ENCODE measurements at places on chromosomes 2 and 18.

DNA sequence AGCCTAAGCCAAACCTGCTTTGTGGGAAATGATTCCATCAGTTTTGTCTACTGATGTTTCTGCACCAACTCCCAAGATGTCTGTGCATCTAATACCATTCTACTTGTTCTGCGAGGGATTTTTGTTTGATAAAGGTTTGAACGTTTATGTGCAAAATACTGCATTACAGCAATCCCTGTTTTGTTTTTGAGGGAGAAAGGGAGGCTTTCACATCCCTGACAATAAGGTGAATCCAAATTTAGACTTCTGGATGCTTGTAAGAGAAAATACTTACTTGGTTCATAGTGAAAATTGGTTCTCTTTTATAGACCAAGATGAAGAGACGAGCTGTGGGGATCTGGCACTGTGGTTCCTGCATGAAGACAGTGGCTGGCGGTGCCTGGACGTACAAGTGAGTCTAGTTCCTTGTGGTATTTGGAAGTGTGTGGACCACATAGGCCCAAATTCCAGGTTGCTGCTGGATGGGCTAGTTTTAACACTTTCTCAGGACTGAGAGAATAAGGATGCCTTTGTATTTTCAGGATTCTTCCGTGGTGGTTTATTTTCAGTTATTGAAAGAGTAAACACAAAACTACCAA, 1.1 kb downstream of the RPL37A start:
- no peak for DNase-seq

GRCh38 chr2:217886091-217886490, 116.7 kb downstream of the TNS1 start:
- no peak for DNase-seq

GRCh38 chr18:7322817-7323485, 92.1 kb downstream of the LRRC30 start:
- no peak for DNase-seq

DNA sequence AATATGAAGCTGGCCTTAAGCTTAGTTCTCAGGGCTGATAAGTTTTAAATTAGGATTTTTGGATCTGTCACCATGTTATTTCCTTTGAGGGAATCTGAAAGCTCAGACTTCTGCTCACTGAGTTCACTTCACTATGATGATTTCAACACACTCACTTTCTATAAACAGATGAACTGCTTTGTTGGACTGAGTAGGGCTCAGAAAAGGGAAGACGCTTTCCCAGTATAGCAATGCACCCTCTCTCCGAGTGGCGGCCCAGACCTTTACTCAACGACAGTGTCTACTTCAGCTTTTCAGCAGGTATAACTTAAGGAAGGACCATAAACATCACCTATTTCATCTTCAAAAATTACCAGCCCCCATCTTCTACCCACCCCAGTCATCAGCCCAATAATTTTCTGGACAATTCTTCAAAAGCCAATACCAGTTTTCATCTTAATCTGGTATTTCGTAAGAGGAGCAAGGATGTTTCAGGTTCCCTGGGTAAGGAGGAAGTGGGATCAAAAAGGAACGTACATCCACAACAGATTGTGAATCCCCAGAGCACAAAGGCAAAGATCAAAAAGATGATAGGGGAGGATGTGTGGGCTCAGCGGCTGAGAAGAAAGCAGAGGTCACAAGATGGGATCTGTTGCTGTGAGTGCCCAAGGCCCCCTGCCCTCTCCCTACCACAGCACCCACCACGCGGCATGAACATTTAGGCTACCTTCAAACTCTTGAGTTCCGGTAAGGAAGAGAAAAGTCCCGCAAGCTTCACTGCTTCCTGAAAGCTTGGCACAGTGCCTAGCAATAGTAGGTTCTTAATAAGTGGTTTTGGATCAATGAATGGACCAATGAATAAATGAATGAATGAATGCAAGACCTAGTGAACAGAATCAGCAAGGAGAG, 41.9 kb downstream of the LPIN2 start:
- no peak for DNase-seq

- no peak for DNase-seq
These were observed 23.0 kb upstream of the ADAM17 start for GRCh38 chr2:9578467-9579235.

DNA sequence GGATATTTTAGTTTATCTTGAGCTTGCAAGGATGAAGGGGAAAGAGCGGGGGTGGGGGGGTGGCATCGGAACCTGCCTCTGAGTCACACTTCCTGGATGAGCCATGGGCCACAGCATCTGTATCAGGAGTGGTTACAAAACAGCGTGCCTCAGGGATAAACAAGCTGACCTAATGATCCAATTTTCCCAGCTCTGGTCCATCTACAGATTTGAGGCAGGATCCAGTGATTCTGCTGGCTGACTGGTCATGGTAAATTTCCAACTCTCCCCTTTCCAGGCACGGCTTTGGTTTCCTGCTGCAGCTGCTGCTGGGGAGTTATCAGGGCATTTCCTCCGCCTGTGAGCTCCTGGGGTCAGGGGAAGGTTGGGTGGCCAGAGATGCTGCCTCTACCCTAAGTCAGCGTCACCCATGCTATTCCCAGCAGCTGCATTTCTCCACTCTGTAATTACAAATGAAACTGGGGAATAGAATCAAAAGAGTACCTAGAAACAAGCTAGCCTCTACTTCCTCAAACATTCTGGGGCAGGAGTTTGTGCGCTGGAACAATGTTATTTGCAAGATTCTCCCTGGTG, 4.7 kb upstream of the HPCAL1 start:
- DNase-seq: no peak

GRCh38 chr2:176160251-176160985, 3.3 kb downstream of the HOXD3 start:
- no peak for DNase-seq

- no peak for DNase-seq
These were observed 153.2 kb downstream of the RTP5 start for GRCh38 chr2:242022550-242023290.

DNA sequence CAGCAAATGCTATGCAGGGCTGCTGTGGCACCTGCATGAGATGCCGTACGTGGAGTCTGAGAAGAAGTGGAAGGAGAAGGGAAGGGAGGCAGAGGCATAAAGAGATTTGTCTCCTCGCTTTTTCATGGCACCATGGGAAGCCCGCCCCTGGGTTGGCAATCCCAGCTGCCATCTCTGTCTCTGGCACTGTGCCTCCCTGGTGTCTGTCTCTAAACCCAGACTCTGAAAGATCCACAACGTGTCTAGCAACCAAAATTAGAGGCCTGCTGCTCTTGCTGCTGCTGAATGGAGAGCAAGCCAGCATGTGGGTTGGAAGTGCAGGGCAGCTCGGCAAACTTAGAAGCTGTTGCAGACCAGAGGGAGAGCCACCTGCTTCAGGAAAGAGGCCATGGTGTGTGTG, 53.1 kb downstream of the INO80C start:
- DNase-seq: no peak

DNA sequence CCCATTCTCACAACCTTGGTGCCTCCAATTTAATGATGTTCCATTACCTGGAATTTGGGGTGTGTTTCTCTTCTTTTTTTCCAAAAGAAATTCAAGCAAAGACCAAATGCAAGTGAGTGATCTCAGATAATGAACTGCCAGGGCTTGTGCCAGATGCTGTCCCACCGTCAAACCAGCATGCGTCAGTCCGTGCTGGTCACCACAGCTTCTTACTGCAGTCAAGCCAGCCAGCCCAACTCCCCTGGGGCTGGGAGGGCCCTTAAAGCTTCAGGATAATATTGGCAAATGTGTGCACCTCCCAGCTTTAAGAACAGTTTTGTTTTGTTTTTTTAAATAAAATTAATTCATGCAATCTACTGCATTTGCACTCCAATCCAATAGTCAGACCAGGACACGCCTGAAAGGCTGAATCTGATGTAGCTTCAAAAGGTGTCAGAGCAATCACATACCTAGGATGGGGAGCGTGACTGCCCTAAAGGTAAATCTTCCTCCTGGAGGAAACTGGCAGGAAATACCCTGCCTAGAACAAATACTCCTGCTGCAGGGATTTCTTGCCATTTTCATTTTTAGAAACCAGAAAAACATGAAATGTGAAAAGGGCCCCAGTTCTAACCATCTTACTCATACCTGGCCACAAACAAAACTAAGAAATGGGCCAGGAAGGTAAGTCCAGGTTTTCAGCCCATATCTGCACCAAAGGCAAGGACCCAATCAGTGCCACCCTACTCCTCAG, 26.8 kb upstream of the SP3 start:
- DNase-seq: no peak

DNA sequence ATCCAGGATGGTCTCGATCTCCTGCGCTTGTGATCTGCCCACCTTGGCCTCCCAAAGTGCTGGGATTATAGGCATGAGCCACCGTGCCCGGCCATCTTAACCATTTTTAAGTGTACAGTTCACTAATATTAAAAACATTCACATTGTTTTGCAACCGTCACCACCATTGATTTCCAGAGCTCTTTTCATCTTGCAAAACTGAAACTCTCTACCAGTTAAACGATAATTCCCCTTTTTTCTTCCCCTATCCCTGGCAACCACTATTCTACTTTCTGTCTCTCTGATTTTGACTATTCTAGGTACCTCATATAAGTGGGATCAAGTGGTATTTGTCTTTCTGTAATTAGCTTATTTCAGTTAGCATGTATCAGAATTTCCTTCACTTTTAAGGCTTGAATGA, 16.8 kb upstream of the NEUROD1 start:
- no peak for DNase-seq

- no peak for DNase-seq
These were observed 16.1 kb downstream of the KCNS3 start for GRCh38 chr2:17894556-17894955.

- no peak for DNase-seq
These were observed 178.1 kb upstream of the PIEZO2 start for GRCh38 chr18:11327391-11328009.

DNA sequence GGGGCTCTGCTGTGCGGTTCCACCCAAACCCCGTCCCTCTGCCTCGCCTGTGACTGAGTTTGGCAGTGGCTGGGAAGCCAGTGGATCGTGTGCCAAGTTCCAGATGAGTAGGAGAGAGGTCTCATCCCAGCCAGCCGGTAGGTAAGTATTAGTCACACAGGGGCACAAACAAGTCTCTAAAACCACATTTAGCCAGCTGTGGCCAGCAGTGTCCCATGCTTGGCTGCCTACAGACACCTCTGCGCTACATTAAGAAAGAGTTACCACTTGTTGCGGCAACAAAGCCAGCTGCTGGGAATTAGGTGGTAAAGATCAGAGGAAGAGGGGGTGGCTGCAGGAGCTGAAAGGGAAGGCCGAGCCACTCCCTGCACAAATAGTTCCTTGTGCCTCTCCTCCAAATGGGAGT, 81.2 kb downstream of the GATA6 start:
- DNase-seq: no peak

GRCh38 chr2:120300385-120300784, 45.6 kb upstream of the INHBB start:
- no peak for DNase-seq

GRCh38 chr2:73821227-73821626, 7.5 kb upstream of the STAMBP start:
- peak; percentile 60 for DNase-seq

DNA sequence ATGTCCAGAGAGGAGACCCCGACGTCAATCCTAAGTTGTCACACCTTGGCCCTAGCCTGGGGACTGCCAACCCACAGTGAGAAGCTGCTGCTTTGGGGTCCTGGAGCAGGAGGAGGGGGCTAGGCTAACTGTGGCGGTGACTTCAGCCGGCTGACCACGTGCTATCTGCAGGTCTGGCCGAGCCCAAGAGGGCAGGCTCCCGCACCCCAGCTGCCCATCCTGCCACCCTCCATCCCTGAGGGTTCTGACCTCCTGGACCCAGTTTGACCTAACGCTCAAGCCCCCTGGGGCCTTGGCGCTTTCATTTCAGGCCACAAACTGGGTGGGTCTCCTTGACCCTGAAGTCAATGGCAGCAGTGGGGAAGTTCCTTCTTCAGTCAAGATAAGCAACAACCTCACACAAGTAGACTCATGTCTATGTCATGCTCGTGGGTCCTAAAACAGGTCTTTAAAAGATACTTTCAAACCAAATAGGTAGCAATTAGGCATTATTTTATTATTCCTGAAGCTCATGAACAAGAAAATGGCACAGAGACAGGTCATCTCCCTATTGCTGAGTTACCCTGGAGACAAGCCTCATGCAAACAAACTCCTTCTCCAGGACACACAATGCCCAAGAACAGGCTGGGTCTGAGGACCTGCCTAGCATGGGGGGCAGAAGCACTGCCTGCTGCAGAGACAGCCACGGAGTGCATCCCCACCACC, 2.3 kb downstream of the HES6 start:
- DNase-seq: no peak

GRCh38 chr2:104412384-104412783, 441.5 kb upstream of the POU3F3 start:
- DNase-seq: no peak

- DNase-seq: no peak
These were observed 291.6 kb upstream of the FAM98A start for GRCh38 chr2:33890686-33891085.

- no peak for DNase-seq
These were observed 24.3 kb downstream of the MRPS9 start for GRCh38 chr2:105062158-105062557.

GRCh38 chr2:50097148-50097547, 934.8 kb downstream of the NRXN1 start:
- DNase-seq: no peak

GRCh38 chr2:158214431-158214830, 112.8 kb downstream of the UPP2 start:
- DNase-seq: peak; percentile 19

DNA sequence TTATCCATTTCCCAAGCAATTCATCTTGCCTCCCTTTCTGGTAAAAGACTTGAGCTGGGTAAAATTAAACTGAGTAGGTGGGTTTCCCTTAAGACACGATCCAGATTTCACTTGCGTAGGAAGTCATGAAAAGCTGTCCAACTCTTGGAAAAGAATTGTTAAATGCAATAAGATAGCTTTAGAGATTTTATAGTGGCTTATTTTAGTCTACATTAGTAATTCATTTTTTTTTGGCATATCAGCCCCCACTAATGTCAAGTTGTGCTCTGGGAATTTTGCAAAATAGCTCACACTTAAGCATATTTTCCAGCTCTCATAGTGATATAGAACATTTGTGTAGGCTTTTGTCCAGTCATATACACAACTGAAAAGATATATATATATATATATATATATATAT, 344.7 kb upstream of the FIGN start:
- no peak for DNase-seq

- DNase-seq: no peak
These were observed 199.4 kb upstream of the CYP26B1 start for GRCh38 chr2:72347081-72347480.

GRCh38 chr2:144519934-144520731, at the start of gene ZEB2:
Gene ZEB2 (minus strand): TSS chr2:144520119. CDS start chr2:144517350, 2,769 bp downstream.
- DNase-seq: no peak

DNA sequence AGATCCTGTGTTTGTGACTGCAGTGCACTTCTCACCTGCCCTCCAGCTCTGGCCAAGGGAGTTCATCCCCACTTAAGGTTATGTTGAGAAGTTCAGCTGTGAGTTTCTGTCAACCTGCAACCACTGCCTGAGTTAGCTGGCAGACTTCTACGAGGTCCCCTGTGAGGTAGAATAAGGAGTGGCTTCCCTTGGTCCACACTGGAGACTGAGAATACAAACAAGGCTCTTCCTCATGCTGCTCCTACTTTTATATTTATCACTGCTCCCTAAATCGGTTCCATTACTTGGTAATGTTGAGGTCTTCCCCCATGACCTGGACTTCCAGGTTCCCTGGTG, 353.2 kb upstream of the CWC22 start:
- no peak for DNase-seq

- DNase-seq: no peak
These were observed 649 bp downstream of the ESCO1 start for GRCh38 chr18:21599585-21600525.

Measured in GM12864 (cell line).